ENCODE measurements at places on chromosomes 3 and 15.

- DNase-seq: no peak
Measured at GRCh38 chr15:51770902-51771301, 19.5 kb downstream of the TMOD2 start.

DNA sequence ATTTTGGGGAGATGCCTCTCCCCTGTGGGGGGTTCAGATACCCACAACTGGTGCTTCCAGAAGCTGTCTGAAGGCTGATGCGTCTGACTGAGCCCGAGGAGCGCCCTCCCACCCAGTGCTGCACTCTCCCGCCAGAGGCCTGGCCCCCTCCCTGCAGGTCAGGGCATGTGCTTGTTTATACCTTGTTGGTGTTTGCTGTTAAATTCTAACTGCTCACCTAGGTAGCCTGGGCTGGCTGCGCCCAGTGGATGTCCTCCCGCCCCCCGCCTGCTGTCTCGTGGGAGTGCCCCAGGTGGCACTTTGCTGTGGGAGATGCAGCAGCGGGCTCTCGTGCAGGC is 12.9 kb downstream of the KLF13 start:
- no peak for DNase-seq

- no peak for DNase-seq
Measured at GRCh38 chr3:139416275-139416674, 26.8 kb upstream of the COPB2 start.

- DNase-seq: no peak
Measured at GRCh38 chr15:66390678-66391077, 4.0 kb downstream of the MAP2K1 start.

GRCh38 chr3:40524222-40524567 is 565 bp upstream of the ZNF621 start:
- DNase-seq: no peak

- no peak for DNase-seq
Measured at GRCh38 chr15:72592097-72592496, 62.4 kb upstream of the GOLGA6B start.

Data from T-helper 1 cell (primary cell).